ENCODE measurements at places on chromosomes 7 and 10.

DNA sequence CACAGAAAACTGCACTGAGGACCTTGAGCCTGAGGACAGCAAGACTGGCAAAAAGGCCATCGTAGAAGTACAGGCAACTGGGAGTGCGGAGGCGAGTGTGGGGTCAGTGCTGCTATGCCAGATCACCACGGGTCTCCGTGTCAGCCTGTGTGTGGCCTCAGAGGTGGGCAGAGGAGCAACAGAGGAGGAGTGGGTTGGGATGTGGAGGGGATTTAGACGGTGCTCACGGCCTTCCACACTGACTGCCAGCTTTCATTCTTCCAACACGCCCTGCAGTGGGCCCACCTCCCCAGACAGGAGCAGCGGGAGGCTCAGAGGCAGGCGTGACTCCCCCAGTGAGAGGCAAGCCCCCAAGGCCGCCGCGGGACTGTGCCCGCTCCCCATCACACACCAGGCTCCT, 17.0 kb upstream of the ZMIZ1 start:
- DNase-seq = no peak

- DNase-seq = no peak
These were observed 49.2 kb downstream of the SVIL start for GRCh38 chr10:29585488-29585976.

DNA sequence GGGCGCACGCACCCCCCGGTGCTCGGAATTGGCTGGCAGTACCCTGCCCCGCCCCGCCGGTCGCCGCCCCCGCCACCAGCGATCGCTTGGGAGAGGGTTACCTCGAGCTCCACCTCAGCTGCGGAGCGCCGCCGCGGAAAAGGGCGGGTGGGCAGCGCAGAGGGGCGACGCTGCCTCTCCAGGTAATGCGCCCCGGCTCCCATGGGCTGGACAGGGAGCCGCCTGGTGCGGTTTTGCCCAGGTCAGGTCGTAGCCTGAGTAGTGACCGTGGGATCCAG, 1.3 kb downstream of the PFKFB3 start:
- DNase-seq = peak; percentile 85

DNA sequence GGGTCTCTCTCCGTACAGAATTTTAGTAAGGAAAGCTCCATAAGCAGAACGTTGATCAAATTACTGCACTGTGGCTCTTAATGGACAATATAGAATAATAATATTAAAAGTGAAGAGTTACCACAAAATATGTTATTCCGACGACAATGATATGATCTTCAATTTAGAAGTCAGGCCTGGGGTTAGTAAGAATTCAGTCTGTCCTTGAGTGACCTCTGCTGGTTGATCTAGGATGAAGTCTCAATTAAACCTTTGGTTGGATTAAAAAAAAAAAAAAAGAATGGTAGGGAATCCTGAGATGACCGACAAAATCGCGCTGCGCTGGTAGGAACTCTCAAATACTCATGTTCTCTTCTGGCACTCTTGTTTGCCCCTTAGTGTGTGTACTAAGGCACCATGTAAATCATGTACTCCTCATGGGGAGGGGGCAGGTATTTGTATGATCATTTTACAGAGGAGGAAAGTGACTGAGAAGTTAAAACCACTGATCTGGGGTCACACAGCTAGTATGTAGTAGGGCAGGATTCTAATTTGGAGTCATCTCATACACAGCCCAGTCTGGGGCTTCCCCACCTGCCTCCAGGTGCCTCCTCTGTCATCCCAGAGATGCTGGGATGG, 161.3 kb upstream of the NPVF start:
- DNase-seq = no peak

- DNase-seq = no peak
These were observed 22.1 kb downstream of the CPEB3 start for GRCh38 chr10:92268748-92269147.

- DNase-seq = no peak
These were observed 247.5 kb downstream of the DPP6 start for GRCh38 chr7:154299736-154300135.

DNA sequence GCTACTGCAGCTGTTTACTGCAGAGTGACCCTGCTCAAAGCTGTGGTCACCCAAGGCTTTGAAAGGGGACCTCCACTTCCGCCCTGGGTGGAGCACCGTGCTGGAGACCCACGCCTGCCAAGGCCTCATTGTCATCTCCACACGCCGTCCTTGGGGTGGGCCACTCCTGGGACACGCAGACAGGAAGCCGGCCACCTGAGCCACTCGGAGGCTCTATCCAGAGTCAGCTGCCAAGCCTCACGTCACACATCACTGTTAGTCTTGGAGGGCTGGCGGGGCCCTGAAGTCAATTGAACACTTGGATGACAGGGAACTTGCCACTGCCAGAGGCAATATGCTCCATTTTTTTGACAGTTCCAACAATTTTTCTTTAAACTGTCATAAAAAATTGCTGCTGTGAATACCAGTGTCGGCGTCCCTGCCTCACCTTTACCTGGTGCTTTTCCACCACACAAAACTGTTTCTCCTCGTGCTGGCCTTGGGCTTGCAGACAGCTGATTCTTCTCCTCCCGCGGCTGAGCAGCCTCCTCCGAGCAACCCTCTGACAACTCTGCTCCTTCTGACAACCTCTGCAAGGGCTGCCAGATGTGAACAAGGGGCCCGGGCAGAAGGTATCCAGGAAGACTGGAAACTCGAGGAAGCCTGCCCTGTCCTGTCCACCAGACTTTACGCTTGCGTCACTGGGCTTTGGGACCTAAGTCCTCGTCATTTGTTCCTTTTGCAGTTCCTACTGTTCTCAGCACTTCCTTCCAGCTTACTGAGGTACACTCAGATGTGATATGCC, 81.9 kb downstream of the EGFR start:
- DNase-seq = peak; percentile 90

GRCh38 chr10:113704637-113705343, 25.1 kb downstream of the CASP7 start:
- DNase-seq = no peak

- DNase-seq = no peak
These were observed 30.3 kb downstream of the SKIDA1 start for GRCh38 chr10:21495002-21495751.

- DNase-seq = no peak
These were observed 487.6 kb downstream of the ARL4A start for GRCh38 chr7:13174991-13175390.

- DNase-seq = no peak
These were observed 3.6 kb downstream of the HOXA1 start for GRCh38 chr7:27091941-27092818.

GRCh38 chr10:6228647-6229046, 25.9 kb downstream of the PFKFB3 start:
- no peak for DNase-seq

- no peak for DNase-seq
These were observed 47.9 kb upstream of the CCDC6 start for GRCh38 chr10:59954296-59954695.

- DNase-seq = no peak
These were observed 272.2 kb upstream of the NEBL start for GRCh38 chr10:21169271-21169670.

GRCh38 chr10:87544721-87545120, 40.0 kb downstream of the MINPP1 start:
- DNase-seq = no peak

DNA sequence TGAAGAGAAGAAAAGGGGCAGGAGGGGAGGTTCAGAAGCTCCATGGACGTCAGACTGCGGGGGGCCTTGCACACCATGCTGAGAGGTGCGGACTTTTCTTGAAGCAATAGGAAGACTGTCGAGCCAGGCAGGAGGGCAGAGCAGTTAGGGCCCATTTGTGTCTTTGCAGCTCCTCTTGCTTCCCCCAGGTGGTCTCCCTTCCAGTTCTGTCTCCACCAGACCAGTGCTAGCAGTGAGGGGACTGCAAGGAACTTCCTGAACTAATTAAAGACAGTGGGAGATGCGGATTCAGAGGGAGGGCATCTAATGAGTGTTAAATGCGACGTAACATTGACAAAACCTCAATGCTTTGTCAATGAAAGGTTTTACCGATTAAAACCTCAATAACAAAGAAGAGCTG, 225.4 kb downstream of the USP6NL start:
- no peak for DNase-seq

DNA sequence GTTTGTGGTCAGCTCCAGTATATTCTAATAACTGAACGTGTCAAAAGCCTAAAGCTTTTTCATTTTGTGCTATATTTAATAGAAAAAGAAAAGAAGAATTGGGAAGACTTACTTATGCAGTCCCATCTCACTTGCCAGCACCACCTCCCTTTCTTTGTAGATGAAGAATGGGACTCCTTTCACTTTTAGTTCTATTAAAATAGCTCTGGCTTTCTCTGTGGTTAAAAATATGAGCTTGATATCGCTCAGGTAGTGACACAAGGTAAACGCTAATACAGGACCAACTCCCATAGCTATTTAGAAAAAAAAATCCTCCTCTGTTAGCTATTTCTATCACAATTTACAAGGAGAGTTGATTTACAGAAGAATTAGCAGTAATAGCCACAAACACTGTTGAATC, 176.8 kb downstream of the PDE1C start:
- no peak for DNase-seq

GRCh38 chr7:130615583-130615982, 53.0 kb downstream of the COPG2 start:
- no peak for DNase-seq

DNA sequence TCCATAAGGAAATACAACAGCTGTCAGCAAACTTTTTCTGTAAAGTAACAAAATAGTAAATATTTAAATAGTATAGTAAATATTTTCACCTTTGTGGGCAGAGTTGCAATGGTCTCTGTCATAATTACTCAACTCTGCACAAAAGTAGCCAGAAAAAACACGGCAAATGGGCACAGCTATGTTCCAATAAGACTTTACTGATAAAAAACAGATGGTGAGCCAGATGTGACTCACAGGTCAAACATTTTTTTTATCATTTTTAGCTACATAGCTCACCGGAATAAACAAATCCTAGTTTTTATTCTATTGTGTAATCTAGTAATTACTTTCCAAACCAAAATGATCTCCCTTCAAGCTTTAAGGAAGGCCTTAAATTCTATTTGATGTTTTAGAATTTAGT, 55.3 kb downstream of the NCAPG2 start:
- DNase-seq = no peak

DNA sequence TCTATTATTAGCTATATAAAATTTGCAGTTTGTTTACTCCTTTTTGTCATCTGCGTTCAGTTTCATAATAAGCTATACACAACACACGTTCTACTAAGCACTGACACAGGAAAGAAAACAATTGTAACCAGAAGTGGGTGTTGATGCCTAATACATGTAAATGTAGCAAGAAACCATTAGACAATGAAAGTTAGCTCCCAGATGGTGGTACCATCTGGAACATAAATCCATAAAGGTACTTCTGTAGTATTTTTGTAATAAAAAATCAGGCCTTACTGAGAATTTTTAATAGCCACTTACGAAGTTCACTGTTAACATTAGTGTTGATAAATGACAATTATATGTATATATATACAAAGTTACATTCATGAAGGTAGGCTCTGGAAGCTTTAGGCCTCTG, 194.7 kb downstream of the KCND2 start:
- no peak for DNase-seq

GRCh38 chr7:2638224-2638991, 6.6 kb downstream of the TTYH3 start:
- DNase-seq = no peak

GRCh38 chr7:114369294-114369693, 45.3 kb upstream of the FOXP2 start:
- no peak for DNase-seq
